HuH-7 (cell line): ENCODE measurements at places on chromosomes 6 and 20.

DNA sequence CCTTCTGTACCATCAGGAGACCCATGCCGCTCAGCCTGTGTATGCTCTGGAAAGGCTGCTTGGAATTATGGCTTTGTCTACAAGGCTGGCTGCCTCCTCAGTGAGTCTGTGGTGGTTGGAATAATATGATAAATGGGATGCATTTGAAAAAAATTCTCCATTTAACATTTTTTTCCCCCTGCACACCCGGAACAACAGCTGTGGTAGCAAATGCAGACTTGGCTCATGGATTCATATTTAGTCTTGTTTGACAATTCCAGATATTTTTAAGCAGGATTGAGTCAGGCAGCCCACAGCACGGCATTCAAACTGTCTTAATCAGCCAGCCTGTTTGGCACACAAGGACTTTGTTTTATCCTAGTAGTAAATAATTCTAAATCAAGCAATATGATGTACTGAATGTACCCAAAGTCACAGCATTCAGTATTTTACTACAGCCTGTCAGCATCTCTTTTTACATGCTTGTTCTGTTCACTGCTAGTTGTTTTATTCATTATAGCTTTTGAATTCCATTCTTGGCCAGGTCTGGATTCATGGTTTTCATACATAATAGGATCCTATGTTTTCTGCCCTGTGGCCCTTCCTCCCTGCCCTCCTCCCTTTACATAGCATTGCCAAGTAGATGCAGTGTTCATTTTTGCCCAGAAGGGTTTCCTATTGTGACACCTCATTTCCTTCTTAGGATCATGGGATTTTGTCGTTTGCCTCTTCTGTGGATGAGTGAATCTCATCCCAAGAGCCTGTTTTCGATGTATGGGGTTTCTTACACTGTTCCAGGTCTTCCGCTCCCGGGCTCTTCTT, 68.1 kb downstream of the LRRC1 start:
- DNase-seq, result no peak

DNA sequence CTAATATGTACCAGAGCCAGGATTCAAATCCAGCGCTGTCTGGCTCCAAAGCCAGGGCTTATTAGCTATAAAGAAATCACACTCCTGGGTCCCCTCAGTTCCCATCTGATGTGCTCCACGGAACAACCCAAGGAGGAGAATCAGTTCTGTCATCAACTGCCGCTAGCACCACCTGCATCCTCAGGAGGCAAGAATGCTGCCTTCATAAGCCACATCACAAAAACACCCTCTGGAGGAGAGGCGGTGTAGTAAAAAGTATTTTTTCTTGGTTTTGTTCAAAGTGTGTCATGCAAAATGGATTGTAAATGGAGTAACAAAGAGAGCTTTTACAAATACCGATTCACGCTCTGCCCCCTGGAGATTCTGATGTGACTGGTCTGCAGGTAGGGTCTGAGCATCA, 57.1 kb downstream of the TNFRSF21 start:
- DNase-seq, result no peak

DNA sequence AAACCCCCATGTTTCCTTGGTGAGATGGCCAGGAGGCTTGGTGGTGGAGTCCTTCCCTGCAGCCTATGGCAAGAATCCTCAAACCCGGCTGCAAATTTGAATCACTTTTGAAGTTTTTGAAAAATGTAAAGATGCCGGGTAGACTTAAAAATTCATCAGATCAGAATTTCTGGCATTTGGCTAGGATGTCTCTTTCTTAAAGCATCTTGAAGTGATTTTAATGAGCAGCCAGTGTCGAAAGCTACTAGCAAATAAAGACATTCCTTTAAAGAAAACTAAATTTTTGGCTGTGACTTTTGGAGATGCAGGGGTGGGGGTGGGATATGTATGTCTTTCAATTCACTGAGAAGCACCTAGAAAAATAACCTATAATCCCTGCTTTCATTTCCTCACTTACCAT, 25.6 kb upstream of the NOX3 start:
- DNase-seq, result no peak

DNA sequence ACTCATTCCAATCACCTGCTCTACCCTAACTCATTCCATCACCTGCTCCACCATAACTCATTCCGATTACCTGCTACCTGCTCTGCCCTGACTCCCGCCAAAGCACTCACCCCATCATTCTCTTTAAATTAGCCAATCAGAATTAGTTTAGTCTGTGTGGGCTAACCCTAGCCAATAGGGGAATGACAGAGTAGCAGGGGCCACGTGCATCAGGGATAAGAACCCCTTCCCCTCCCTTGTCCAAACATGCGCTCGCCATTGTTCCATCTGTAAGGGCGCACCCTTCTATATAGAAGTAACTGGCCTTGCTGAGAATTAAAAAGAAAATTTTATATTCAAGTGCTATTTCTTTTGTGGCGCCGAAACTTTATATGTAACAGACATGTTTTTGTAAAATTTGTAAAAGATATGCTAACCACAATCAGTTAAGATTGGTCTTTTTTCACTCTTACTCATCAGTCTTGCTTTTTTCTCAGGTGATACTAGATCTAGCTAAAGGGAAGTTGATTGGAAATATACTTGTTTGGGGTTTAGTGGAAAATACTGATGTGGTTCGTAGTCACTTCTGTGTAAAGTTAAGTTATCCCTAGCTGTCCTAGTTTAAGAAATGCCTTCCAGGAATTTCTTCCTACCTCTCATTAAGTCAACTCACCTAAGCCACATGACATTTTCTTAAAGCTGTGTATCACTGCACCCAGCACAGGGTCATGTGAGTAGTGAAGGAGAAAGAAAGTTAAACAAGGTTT, 16.5 kb downstream of the RTN4IP1 start:
- no peak for DNase-seq

DNA sequence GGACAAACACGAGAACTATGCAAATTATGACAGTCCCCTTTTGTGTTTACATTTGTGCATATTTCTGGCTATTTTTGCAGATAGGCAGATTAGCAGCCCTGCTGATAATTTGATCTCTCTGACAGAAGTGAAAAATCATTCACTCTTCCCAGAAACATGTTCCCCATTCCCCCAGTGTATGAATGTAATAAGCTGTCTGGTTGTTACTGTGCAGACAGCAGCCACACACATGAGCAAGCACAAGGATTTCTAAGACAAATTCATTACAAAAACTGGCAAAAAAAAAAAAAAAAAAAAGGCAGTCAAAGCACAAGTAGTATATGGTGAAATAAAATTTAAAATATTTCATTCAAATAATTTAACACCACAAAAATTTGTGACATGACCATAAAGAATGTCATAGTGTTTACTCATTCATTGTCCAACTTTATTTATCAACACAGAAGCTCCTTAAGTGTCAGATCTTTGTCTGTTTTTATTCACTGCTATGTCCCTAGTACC, 95.5 kb upstream of the VGLL2 start:
- no peak for DNase-seq

- DNase-seq, result no peak
These were observed at the start of gene IL17A for GRCh38 chr6:52186075-52186474. Gene IL17A, plus strand, starts transcription at chr6:52186375. Its CDS starts 57 bp downstream, at chr6:52186432.

DNA sequence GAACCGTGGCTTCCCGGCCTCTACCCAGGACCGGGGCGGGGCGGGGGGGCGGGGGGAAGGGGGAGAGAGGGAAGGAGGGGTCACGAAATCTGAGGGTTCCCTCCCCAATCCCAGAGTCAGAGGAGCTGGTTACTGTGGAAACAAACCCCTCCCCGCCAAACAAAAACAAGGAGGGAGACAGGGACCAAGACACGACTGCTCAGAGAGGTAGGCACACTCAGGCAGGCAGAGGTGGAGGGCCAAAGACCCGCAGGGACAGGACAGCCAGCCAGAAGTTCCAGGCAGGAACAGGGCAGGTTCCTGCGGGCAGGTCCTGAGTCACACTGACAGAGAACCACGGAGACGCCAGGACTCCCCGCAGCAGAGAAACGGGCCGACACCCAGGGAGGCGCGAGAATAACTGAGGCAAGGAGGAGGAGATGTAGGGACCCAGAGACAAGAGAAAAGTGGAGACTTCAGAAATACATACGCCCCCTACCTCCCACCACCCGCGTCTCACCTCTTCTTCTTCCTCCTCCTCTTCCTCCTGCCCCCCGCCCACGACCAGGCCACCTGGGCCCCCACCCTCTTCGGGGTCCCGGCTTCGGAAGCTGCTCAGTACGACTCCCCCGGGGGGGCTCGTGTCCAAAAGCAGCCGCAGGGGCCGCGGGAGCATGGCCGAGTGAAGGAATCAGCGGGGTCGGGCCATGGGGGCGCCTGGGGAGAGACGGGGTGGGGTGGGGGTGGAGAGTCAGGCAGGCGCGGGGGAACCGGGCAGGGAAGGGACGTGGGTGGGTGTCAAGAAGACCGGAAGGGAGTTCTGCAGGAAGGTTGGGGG, 578 bp downstream of the RGL2 start:
- peak; percentile 51 for DNase-seq

DNA sequence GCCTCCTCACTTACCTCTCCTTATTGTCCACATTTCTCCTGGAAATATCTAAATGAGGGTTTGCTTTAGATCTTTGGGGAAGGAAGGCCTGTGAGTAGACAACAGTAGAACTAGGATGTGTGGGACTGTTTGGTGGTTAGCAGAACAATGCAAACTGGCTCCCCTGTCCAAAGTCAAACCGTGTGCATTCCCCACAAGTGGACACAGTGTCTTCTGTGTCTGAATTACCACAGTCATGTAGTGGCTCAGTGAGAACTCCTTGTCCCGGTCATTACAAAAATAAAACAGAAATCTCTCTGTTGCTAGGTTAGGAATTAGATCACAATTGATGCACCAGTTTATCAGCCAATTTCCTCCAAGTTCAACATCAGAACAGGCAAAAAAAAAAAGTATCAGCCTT, 455 bp upstream of the ADGRF4 start:
- DNase-seq, result no peak

DNA sequence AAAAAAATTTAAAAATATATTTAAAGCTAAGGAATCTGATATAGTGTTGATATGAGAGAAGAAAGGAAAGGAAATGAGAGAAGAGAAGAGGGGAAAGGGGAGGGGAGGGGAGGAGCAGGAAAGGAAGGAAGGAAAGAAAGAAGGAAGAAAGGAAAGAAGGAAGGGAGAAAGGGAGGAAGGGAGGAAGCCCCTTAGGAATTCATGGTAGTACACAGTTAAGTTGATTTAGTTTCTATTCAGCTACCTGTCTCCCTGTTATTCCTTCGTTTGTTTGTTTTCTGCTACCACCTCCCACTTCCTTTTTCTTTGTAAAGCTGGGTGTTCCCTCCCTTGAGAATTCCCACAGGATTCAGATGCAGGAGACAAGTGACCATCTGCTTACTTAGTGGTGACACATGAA, 1025.4 kb upstream of the FLRT3 start:
- DNase-seq, result no peak

- DNase-seq, result no peak
These were observed 22.9 kb downstream of the OR2B2 start for GRCh38 chr6:27889275-27889627.

- peak; percentile 4 for DNase-seq
These were observed 1.3 kb upstream of the NKAIN2 start for GRCh38 chr6:123802351-123802696.

DNA sequence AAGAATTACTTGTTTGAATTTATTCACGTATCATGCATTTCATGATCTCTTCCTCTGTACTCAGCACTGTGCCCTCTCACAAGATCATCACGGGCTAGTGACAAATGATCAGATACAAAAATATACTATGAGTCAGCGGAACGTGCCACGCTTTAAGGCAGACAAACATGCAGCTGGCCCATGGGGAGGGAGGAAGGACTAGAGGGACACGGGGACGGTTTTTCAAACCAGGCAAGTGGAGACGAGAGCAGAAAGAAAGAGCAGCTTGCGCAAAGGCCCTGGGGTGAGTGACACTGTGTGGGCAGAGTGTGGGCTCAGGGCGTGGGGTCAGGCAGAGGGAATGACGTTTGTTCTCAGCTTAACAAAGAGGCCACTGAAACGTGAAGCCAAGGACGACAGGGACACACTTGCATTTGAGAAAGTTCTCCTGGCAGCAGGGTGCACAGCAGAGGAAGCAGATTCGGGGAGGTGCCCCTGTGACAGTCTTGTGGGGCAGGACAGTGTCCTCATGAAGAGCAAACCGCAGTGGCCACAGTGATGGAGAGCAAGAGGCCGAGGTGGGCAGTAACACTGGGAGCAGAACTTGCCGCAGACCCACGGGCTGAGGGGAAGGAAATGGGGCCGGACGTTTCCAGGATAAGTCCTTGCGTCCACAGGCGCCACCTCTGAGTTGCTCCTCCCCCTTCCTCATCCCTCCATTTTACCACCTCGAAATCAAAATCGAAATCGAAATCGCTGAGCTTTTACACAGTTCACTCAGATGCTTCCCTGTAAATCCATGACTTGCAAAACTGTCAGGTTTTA, 6.9 kb upstream of the RPS6KA2 start:
- no peak for DNase-seq

GRCh38 chr6:53311586-53311935, 37.2 kb downstream of the ELOVL5 start:
- DNase-seq, result no peak

GRCh38 chr6:166465003-166465399, 82.3 kb upstream of the MPC1 start:
- DNase-seq, result no peak

GRCh38 chr6:31642798-31643570, 9.5 kb downstream of the BAG6 start:
- no peak for DNase-seq

GRCh38 chr6:125872259-125872921, 81.6 kb downstream of the NCOA7 start:
- no peak for DNase-seq

DNA sequence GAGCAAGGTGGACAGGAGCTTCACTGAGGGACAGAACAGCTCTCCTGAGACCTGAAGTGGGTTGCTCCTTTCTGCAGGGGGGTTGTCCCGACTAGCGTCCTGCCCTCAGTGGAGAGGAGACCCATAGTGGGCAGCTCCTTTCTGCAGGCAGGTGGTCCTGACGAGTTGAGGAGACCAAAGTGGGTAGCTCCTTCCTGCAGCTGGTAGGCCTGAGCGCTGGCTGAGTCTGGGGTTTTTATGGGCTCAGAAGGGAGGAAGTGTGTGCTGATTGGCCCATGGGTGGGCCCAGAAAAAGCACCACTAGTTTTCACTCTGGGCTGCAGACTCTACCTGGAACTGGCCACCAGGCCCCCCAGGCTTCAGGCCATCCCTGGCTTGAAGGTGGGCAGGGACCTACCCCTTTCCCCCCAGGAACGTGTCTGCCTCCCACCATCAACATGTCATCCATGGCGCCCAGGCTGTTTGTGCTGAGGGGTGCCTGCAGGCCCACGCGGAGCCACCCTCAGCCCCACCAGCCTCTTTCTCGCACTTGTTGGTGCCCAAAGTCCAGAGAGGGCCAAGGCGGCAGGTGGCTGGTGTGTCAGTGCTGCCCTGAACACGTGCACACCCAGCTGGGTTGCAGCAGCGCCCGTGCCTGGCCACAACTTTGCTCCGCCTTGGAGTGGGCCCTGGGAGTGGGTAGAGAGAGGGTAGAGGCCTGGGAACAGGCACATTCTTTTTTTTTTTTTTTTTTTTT, 1.6 kb upstream of the DEK start:
- no peak for DNase-seq

- DNase-seq, result no peak
These were observed 32.2 kb downstream of the GSS start for GRCh38 chr20:34923414-34923813.
